ENCODE measurements at places on chromosomes 7 and 10. TPM values are rescaled to one million over a fixed set of nuclear protein-coding genes. Genes with fewer than 3 reads are reported as not detected.

The PDE1C gene
- polyA plus RNA-seq: 2.1 TPM

The PPP1R3A gene
- 45.0 TPM for polyA plus RNA-seq

The FOXL3 gene
- not detected for polyA plus RNA-seq

The ELMO1 gene
- 28.3 TPM for polyA plus RNA-seq

The SVIL gene
- polyA plus RNA-seq: 265 TPM

The MMD2 gene
- not detected for polyA plus RNA-seq

The ANKRD7 gene
- 0.45 TPM for polyA plus RNA-seq

The SUFU gene
- polyA plus RNA-seq: 16.4 TPM

The LRRD1 gene
- polyA plus RNA-seq: 0.75 TPM

The NKX1-2 gene
- polyA plus RNA-seq: not detected

The ABCB4 gene
- 0.39 TPM for polyA plus RNA-seq

The TIMM23B gene
- 15.3 TPM for polyA plus RNA-seq

The HYAL4 gene
- polyA plus RNA-seq: not detected

The ADAM22 gene
- polyA plus RNA-seq: 11.9 TPM

The ZNF503 gene
- 9.7 TPM for polyA plus RNA-seq

The CPA2 gene
- 0.28 TPM for polyA plus RNA-seq

The AS3MT gene
- 7.3 TPM for polyA plus RNA-seq

The C7orf33 gene
- 1.5 TPM for polyA plus RNA-seq

The GJD4 gene
- 4.2 TPM for polyA plus RNA-seq

The AKR1C3 gene
- 1.0 TPM for polyA plus RNA-seq

The CPA1 gene
- 6.4 TPM for polyA plus RNA-seq

The EGR2 gene
- 2.6 TPM for polyA plus RNA-seq

The SKIDA1 gene
- 2.2 TPM for polyA plus RNA-seq

The NACAD gene
- 4.5 TPM for polyA plus RNA-seq

The TNKS2 gene
- 36.0 TPM for polyA plus RNA-seq

The SCIN gene
- polyA plus RNA-seq: 0.80 TPM

The TDRD1 gene
- 0.13 TPM for polyA plus RNA-seq

The ITIH5 gene
- 42.2 TPM for polyA plus RNA-seq

The LRRC61 gene
- 11.3 TPM for polyA plus RNA-seq

The DNAJC1 gene
- polyA plus RNA-seq: 11.9 TPM

The GIMAP4 gene
- polyA plus RNA-seq: 18.7 TPM

The FGL2 gene
- 22.2 TPM for polyA plus RNA-seq

The MNX1 gene
- 0.09 TPM for polyA plus RNA-seq

The FZD8 gene
- polyA plus RNA-seq: 24.5 TPM

The LMOD2 gene
- 138 TPM for polyA plus RNA-seq
